Stimulated activated CD8-positive, alpha-beta memory T cell treated with anti-CD3 and anti-CD28 coated beads, Interleukin-7, amount 100 ng/mL, for 4 hours (primary cell): ENCODE measurements at places on chromosomes 16 and 17.
A peak's percentile ranks its signal among the peaks of the same experiment; 100 is the strongest.

GRCh38 chr16:539901-540530 lies 12.5 kb downstream of the CAPN15 start:
- DNase-seq = no peak

DNA sequence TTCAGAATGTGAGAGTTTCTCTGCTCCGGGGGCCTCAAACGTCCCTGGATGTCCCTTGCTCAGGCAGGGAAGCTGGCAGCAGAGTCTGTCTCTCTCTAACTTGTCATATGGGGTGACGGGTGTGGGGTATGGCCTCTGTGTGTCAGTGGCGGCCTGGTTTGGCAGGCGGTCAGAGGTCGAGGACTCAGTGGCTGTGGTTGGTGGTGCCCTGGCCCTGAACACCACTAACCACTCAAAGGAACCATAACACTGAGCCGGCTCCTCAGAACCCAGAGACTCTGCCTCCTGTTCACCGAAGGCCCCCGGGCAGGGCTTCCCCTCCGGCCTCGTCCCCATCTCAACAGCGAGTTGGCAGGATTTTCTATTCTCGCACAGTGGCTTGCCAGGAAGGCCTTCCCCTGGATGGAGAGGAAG lies 677 bp downstream of the P2RX1 start:
- no peak for DNase-seq

DNA sequence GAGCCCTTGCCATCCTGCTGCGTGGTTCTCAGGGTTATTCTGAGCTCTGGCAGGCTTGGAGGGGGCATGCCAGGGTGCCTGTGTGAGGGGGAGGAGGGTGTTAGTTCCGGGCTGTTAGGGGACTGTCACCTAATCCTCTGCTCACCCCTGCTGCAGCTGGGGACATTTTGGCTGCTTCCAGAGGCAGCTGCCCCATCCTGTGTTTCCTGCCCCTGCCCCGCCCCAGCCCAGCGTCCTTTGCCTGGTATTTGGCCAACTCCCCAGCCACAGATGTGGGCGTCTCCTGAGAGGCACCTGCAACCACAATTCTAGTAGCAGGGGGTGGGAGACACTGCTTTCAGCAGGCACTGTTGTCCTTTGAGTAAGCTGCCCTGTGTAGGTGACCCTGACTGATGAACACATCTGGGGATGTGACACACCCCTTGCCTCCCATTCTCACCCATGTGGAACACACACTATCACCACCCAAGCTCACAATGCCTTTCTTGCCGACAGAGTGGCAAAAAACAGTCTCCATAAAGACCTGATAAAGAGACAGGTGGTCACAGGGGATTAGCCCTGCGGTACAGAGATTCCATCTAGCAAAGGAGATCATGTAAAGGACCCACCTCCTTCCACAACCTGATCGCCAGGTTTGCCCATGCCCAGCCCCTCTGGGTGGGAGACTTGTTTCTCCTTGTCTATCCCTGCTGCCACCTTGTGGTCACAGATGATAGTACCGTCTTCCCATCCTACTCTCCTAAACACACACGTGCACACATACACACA lies at the start of gene CHRNE:
Gene CHRNE (minus strand): TSS at position 48 of the 768 bp plus-strand sequence. CDS start 35 bp downstream, at position 13.
- peak; percentile 52 for DNase-seq

- no peak for DNase-seq
Observed at GRCh38 chr17:40022961-40023541, 7.8 kb downstream of the CSF3 start.

DNA sequence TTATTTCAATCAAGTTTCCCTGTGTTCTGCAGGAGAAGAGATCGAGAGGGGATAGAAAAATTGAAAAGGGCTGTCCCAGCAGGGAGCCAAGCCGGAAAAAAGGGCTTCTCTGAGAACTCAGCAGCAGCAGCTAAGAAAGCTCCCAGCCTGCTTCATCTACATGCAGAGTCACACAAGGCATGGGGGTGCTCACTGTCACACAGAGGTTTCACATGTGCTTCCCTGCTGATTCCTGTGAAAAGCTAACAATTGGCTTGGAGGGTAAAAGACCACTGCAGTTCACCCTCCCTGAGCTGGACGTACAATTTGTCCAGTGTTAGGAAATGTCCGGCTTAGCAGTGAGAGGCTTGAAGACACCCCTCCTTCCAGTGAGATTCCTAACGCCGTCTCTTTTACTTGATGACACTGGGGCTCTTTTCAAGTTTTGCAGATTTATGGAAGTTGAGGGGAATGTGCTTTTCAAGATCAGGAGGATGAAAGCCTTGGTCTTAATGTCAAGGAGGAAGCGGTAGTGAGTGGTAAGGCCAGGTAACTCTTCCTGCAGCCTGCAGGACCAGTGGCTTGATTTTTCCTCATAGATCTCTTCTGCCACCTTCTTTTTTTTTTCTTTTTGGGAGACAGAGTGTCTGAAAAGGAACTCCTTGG lies 85.6 kb downstream of the WNT3 start:
- DNase-seq = no peak

- no peak for DNase-seq
Observed at GRCh38 chr16:53809088-53809932, 105.4 kb downstream of the FTO start.

- DNase-seq = no peak
Observed at GRCh38 chr16:24815021-24815420, 30.7 kb upstream of the SLC5A11 start.

DNA sequence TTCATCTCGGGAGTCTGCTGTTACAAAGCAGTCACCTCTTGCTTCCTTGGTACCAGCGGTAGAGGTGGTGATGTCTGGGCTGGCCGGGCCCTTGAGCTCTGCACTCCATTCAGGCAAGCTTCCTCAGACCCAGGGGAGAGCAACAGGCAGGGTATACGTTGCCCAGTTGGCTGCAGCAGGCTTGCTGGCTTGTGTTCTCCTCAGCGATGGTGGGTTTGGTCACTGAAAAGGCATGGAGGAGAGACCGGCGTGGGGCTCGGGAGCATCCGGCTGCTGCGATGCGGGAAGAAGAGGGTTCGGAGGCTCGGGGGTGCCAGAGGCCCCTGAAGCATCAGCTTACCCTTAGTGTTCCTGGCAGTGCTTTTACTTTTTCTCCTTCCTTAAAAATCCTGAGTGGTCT lies 25.8 kb downstream of the SAP30BP start:
- DNase-seq = no peak

DNA sequence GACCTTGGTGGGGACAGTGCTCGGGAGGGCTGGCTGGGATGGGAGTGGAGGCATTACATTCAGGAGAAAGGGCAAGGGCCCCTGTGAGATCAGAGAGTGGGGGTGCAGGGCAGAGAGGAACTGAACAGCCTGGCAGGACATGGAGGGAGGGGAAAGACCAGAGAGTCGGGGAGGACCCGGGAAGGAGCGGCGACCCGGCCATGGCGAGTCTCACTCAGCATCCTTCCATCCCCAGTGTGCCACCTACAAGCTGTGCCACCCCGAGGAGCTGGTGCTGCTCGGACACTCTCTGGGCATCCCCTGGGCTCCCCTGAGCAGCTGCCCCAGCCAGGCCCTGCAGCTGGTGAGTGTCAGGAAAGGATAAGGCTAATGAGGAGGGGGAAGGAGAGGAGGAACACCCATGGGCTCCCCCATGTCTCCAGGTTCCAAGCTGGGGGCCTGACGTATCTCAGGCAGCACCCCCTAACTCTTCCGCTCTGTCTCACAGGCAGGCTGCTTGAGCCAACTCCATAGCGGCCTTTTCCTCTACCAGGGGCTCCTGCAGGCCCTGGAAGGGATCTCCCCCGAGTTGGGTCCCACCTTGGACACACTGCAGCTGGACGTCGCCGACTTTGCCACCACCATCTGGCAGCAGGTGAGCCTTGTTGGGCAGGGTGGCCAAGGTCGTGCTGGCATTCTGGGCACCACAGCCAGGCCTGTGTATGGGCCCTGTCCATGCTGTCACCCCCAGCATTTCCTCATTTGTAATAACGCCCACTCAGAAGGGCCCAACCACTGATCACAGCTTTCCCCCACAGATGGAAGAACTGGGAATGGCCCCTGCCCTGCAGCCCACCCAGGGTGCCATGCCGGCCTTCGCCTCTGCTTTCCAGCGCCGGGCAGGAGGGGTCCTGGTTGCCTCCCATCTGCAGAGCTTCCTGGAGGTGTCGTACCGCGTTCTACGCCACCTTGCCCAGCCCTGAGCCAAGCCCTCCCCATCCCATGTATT lies 1.1 kb downstream of the CSF3 start:
- DNase-seq = no peak

DNA sequence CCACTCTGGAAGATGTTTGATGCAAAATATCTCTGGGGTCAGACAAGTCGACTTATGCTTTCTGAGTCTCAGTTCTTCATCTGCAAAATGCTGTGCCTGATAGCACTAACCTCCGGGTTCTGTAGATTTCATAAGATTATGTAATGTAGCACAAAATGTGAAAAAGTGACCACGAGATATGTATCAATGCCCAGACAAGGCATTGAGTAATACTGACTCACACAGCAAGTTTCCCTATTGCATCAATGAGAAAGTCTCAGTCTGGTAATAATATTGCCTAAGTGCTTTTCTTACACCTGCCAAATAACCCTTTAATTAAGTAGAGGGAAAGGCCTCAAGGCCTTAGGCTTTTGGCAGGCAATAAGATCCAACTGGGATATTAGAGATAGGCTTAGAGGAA lies 41.4 kb upstream of the MMP2 start:
- no peak for DNase-seq

- DNase-seq = no peak
Observed at GRCh38 chr17:29996458-29996857, 55.0 kb downstream of the EFCAB5 start.

GRCh38 chr17:1590029-1590746 lies 27.6 kb upstream of the PITPNA start:
- DNase-seq = no peak

DNA sequence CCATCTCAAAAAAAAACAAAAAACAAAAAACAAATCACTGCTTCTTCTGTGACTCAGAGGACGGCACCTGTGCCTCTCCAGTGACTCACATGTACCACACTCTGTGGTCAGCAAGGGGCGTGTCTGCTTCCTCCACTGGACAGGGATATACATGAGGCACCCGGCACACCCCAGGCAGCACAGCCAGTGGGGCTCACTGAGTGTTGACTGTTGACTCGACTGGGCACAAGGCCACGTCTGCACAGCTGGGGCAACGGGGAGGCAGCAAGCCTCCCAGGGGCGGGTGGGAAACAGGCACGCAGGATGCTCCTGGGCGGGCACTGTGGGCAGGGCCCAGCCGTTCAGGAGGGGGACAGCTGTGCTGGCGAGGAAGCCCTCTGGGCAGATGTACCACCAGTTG lies 64.1 kb downstream of the TIMM22 start:
- no peak for DNase-seq

DNA sequence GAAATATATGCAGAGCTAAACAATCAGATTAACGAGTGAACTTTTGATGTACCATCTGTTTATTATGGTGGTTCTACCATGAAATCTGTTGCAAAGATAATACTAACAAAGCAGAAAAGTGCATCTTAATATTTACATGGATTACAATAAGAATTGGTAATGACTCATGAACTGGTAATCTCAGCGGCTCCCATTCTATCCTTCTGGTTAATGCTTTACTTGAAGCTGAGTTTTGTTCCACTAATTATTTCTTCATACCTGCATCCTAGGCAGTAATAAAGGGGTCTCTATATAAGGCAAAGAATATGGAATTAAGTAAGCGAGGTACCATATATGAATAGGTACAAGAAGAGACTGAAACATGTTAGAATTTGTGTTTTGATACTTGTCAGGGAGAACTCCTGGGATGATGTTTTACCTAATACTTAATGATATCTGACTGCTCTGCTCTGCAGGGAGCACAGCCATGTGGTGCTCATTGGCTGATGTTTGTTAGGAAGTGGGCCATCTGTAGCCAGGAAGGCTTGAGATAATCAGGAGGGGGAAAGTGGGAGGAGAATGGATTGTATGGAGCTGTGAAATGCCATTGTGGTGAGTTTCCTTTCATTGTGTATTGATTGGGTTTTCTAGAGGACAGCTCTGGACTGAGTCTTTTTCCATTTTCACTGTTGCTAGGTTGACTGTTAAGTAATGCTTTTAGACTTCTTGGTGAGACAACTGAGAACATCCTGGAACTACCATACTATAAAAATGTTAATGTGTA lies 52.6 kb downstream of the MAP2K6 start:
- DNase-seq = no peak
